ENCODE measurements at places on chromosomes 4 and X. TPM values are rescaled to one million over a fixed set of nuclear protein-coding genes. Genes with fewer than 3 reads are reported as not detected.

DNA sequence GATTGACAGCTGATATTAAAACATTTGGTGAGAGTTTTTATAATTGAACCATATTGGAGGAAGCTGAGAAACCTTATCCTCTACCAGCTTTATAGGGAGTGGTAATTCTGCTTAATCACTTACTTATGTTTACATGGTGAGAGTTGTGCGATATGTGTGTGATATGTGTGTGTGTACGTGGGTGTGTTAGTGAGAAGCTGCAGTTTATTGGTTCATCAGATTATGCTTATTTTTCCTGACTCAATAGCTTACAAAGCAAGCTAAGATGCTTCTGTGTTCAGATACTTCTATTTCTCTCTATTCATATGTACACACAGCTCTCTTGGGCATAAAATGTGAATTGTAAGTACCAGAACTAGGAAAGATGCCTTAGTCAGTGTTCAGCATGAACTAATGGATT lies 343.7 kb downstream of the GRIA2 start:
- H3K27me3 ChIP-seq: no peaks in the 10 kb centered on the region
- no peaks in the 10 kb centered on the region for H3K4me1 ChIP-seq
- no peak overlapping the region for H3K4me3 ChIP-seq
- H3K27ac ChIP-seq: no peak overlapping the region
- no peak for DNase-seq

Gene CLCN5
- 5.6 TPM for total RNA-seq

Gene ASMT
- total RNA-seq: not detected

- DNase-seq: no peak
- no peak overlapping the region for H3K27ac ChIP-seq
- peaks cover 4% of the 10 kb centered on the region for H3K27me3 ChIP-seq
- H3K36me3 ChIP-seq: no peaks in the 10 kb centered on the region
- H3K4me3 ChIP-seq: no peak overlapping the region
These were observed 40.3 kb downstream of the OSTC start for GRCh38 chr4:108690738-108691137.

- H3K4me3 ChIP-seq: no peak overlapping the region
- H3K4me1 ChIP-seq: no peaks in the 10 kb centered on the region
- DNase-seq: no peak
- H3K27me3 ChIP-seq: peaks cover 4% of the 10 kb centered on the region
- H3K27ac ChIP-seq: no peak overlapping the region
These were observed 78.7 kb downstream of the CLNK start for GRCh38 chr4:10605746-10606482.

- H3K27me3 ChIP-seq: no peaks in the 10 kb centered on the region
- no peaks in the 10 kb centered on the region for H3K36me3 ChIP-seq
- no peak for DNase-seq
- H3K4me1 ChIP-seq: peaks cover 24% of the 10 kb centered on the region
- no peak overlapping the region for H3K27ac ChIP-seq
These were observed 7.6 kb upstream of the KLHL2 start for GRCh38 chr4:165199722-165200121.

DNA sequence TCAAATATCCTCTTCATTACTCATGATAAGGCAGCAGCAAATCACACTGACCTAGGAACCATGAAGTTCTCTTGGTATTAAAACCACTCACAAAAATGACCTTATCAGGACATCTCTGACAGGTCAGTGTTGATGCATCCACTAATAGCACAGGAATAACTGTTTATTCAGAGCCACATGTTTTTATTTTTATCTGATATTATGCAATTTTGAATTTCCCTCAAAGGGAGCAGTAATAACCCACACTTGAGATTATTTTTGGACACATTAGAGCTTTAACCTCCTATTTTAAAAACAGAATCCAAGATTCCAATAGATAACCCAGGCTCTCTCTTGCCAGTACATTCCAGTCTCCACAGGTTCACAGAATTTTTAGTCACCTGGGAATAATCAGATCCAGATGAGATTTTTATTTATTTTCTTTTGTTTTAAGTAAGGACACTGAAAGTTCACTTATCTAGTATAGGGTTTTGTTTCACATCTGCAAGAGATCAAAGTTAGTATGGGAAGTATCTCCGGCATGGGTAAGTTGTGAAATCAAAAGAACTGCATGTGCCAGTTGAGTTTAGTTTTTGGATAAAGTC lies 36.3 kb upstream of the MYOZ2 start:
- H3K27me3 ChIP-seq: no peaks in the 10 kb centered on the region
- no peak for DNase-seq
- H3K27ac ChIP-seq: no peak overlapping the region
- no peak overlapping the region for H3K4me3 ChIP-seq

Gene GPR143
- total RNA-seq: not detected

Gene SLAIN2
- total RNA-seq: 67.1 TPM

GRCh38 chr4:79756140-79756895 lies 316.7 kb downstream of the ANTXR2 start:
- H3K27me3 ChIP-seq: no peaks in the 10 kb centered on the region
- H3K4me3 ChIP-seq: no peak overlapping the region
- H3K27ac ChIP-seq: no peak overlapping the region
- no peaks in the 10 kb centered on the region for H3K36me3 ChIP-seq
- DNase-seq: no peak
- no peaks in the 10 kb centered on the region for H3K4me1 ChIP-seq

DNA sequence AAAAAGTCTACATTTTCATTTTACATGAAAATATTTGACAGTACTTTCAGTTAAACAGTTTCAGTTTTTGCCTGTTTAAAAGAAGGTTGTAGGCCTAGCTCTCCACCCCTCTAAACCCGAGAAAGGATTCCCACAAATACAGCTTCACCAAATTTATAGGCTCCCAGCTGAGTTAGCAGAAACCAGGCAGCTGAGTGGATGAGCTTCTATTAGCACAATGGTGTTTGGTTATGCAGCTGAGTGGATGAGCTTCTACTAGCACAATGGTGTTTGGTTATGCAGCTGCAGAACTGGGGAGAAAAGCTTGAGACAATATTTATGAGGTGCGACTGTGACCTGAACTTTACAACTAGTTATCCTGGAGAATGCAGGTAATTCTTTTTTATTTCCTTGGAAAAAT lies 36.6 kb upstream of the PAQR3 start:
- no peak overlapping the region for H3K4me3 ChIP-seq
- H3K36me3 ChIP-seq: no peaks in the 10 kb centered on the region
- H3K4me1 ChIP-seq: no peaks in the 10 kb centered on the region
- H3K27me3 ChIP-seq: peaks cover 1% of the 10 kb centered on the region
- H3K27ac ChIP-seq: no peak overlapping the region
- no peak for DNase-seq

DNA sequence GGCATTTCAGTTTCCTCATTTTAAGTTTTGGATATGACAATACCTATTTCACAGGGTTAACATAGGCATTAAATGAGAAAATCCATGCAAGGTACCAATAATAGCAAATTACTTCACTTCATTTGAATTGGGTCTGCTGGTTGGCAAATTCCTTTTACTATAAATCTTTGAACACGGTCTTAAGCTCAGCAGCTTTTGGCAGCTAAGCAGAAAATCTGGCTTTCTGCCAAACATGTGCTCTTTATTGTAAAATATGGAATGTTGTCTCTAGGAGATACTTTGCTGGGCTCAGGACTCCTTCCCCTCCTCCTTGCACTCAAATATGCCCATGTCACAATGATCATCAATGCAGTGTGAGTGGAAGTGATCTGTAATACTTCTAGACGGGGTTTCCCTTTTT lies 16.8 kb upstream of the DMP1 start:
- H3K4me1 ChIP-seq: no peaks in the 10 kb centered on the region
- H3K27ac ChIP-seq: no peak overlapping the region
- peaks cover 3% of the 10 kb centered on the region for H3K27me3 ChIP-seq

GRCh38 chr4:158710814-158711213 lies 12.4 kb downstream of the PPID start:
- peaks cover 84% of the 10 kb centered on the region for H3K36me3 ChIP-seq
- DNase-seq: no peak
- H3K27me3 ChIP-seq: no peaks in the 10 kb centered on the region
- H3K4me3 ChIP-seq: no peak overlapping the region
- no peak overlapping the region for H3K27ac ChIP-seq

Gene FDCSP
- not detected for total RNA-seq

- no peaks in the 10 kb centered on the region for H3K36me3 ChIP-seq
- no peaks in the 10 kb centered on the region for H3K27me3 ChIP-seq
- DNase-seq: no peak
- H3K4me3 ChIP-seq: no peak overlapping the region
- H3K27ac ChIP-seq: peak overlapping the region; percentile 66
- H3K4me1 ChIP-seq: no peaks in the 10 kb centered on the region
These were observed 35.3 kb upstream of the TENM3 start for GRCh38 chr4:182207830-182208396.

DNA sequence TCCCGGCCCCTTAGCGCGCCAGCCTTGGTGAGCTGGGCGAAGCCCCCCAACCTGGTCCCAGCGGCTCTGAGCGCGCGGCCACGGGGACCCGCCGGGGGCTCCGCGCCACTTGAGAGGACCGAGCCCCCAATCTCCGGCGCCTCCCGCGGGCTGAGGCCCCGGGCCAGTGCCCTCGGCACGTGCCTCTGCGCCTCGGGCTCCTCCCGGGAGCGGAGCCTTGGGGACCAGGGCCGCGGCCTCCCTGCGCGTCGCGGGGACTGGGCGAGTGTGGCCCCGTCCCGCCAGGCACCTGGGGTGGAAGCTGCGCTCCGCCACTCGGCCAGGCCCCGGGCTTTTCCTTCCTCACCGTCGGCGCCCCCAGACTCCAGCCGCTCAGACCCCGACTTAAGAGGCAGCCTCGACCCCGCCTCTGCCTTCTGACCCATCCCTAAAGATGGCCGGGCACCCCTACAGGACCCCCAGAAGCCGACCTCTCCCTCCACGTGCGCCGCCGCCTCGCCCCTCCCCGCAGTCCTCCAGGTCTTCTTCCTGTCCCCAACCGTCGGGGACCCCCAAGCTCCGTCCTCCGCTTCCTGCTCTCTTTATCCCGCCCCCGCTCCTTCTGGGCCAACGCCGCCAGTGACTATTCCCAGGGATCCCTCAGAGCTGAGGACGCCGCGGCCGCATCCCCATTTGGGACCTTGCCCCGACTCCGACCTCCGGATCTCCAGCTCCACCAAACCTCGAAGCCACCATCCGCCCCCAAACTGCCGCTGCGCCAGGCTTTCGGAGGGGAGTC lies 752 bp downstream of the ERAS start:
- H3K27ac ChIP-seq: no peak overlapping the region
- peaks cover 20% of the 10 kb centered on the region for H3K27me3 ChIP-seq
- no peak for DNase-seq
- H3K36me3 ChIP-seq: peaks cover 24% of the 10 kb centered on the region

Gene LAMP2
- 40.7 TPM for total RNA-seq

DNA sequence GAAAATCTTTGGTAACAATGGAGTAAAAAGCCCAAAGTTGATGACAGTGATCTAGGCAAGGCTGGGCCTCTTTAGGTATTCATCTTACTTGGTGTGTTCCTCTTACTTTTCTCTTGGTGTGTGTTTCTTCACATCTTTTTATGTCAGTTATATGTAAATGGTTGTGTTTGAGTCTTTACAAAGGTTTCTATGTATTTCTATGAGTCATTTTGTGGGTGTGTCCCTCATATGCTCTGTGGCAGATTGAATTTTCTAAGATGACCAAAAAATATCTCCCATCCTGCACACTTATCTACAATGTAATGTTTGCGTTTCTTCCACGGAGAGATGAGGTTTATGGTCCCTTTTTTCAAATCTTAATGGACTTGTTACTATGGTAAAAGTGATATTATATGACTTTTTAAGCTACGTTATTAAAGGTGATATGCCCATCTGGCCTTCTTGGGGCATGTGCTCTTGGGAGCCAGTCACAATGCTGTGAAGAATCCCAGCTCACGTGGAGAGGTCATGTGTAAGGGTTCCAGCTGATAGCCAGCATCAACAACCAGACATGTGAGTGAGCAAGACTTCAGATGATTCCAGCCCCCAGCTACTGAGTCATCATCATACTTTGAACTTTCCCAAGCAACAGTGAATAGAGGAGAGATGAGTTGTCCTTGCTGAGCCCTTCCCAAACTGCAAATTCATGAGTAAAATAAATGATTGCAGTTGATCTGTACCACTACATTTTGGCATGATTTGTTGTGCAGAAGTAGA lies 126.9 kb downstream of the CBLL2 start:
- DNase-seq: no peak
- no peaks in the 10 kb centered on the region for H3K36me3 ChIP-seq
- H3K27me3 ChIP-seq: no peaks in the 10 kb centered on the region
- H3K4me1 ChIP-seq: no peaks in the 10 kb centered on the region
- no peak overlapping the region for H3K4me3 ChIP-seq
- H3K27ac ChIP-seq: no peak overlapping the region

DNA sequence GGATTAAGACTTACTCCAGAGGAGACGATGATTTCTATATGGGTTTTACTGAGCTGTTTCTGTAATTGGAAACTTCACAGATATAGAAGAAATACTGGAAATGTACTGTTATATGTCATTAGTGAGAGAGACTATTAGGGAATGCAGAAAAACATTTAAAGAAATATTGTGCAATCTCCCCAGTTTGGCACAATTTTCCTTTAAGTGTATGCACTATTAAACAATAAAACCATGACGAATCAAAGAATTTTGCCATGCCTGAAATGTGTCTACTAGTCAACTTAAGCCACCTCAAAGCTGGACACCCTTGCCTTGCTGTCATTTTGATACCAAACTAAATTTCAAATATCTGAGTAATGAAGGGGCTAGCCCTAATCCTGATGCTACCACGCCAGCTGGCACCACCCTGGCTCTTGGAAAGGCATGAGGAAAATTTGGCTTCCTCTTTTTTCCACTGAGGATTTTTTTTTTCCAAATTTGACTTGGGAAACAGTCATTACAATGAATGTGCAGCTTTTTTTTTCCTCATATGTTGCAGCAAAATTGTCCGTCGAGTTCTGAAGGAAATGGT lies 36.1 kb downstream of the MTTP start:
- H3K4me3 ChIP-seq: no peak overlapping the region
- H3K27me3 ChIP-seq: peaks cover 14% of the 10 kb centered on the region
- H3K36me3 ChIP-seq: no peaks in the 10 kb centered on the region
- no peaks in the 10 kb centered on the region for H3K4me1 ChIP-seq
- no peak overlapping the region for H3K27ac ChIP-seq
- no peak for DNase-seq

DNA sequence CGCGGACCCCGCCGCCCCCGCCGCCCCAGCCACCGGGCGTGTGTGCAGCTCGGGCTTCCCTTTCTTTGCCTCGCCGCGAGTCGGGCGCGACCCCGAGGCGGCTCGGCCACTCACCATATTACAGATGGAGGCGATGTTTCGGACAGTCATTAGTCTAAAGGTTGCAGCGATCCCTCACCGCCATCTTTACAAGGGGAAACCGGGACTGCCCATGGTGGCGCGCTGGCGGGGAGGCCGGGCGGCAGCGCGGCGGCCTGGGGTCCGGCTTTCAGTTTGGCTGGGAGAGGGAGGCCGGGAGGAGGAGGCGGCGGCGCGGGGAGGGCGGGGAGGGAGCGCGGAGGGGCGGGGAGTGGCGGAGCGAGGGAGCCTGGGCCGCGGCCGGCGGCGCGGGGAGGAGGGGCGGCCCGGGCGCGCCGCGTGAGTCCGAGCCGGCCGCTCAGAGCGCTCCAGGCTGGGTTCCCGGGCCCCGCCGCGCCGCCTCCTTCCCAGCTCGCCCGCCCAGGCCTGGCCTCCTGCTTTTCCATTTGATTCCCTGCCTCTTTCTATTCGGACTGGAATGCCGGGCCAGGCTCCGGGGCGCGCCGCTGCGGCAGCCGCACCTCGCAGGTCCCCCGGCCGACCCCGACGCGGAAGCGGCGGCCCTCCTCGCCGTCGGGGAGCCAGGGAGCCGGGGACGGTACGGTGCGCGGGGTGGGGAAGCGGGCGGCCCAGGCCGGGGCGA lies at the start of gene USP46:
TSS of gene USP46 (minus strand) at position 301 of the 721 bp plus-strand sequence. CDS start at position 150, 151 bp downstream.
- H3K27me3 ChIP-seq: peaks cover 10% of the 10 kb centered on the region
- peak within 1 kb of the TSS; percentile 62 for H3K27ac ChIP-seq
- peaks cover 15% of the 10 kb centered on the region for H3K4me1 ChIP-seq
- peak; percentile 28 for DNase-seq
- H3K36me3 ChIP-seq: peaks cover 18% of the 10 kb centered on the region
- peak within 1 kb of the TSS; percentile 82 for H3K4me3 ChIP-seq

Gene BMX
- total RNA-seq: not detected

Data from activated T-helper 2 cell treated with anti-CD3 and anti-CD28 coated beads, Interferon-gamma antibody, Interleukin-2, Interleukin-4, amounts not matched to agents 10 μg/mL and 5 μg/mL and 100 μg/mL, durations not matched to agents 14 hours and 24 hours and 36 hours (primary cell).